ENCODE measurements at places on chromosomes 16 and 17. TPM values are rescaled to one million over a fixed set of nuclear protein-coding genes. Genes with fewer than 3 reads are reported as not detected.

Gene CCL1
- not detected for total RNA-seq

Gene PRR29
- 0.77 TPM for total RNA-seq

Gene NTN3
- total RNA-seq = not detected

Gene MEOX1
- total RNA-seq = 0.84 TPM

Measured in PC-3 (cell line).